ENCODE measurements at places on chromosomes 7 and 10. TPM values are rescaled to one million over a fixed set of nuclear protein-coding genes. Genes with fewer than 3 reads are reported as not detected.

CPA2 gene
- not detected for total RNA-seq

ZPBP gene
- total RNA-seq: not detected

PSMA2 gene
- total RNA-seq: 47.5 TPM

BRAT1 gene
- 18.1 TPM for total RNA-seq

GPRIN2 gene
- total RNA-seq: 7.8 TPM

Measured in nasal cavity respiratory epithelium epithelial cell of viscerocranial mucosa (primary cell).